LNCaP clone FGC (cell line): ENCODE measurements at places on chromosomes 6 and 20.

GRCh38 chr6:161561908-161562307, 288.0 kb upstream of the AGPAT4 start:
- no peak for DNase-seq

- DNase-seq: no peak
Measured at GRCh38 chr6:158631678-158632537, 12.6 kb downstream of the DYNLT1 start.

DNA sequence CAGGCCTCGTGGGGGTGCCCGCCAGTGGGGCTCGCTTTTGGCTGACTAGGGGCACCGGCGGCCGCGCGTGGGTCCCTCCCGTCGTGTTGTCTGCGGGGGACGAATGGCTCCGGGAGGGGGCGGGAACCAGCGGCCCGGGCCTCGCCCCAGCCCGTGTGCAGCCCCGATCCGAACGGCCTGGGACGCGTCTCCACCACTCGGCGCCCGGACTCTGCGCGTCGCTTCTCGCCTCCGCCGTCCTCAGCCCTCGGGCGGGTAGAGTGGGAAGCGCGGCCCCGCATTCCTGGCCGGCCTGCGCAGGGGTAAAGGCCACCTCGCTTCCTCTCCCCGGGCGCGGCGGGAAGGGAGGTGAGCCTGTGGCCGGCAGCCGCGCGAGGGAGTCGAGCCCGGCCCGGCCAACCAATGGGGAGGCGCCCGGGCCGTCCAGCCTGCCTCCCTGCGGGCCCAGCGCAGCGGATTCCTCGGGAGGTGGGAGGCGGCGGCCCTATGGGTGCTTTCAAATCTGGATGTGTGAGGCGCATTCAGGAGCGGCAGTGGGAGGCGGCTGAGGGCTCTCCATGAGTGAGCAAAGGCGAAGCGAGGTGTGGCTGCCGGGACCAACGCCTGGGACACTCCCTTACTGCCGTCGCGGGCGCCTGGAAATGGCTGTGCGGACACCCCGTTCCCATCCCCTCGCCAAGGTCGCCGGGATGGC, 1.1 kb upstream of the ZBTB46 start:
- no peak for DNase-seq

DNA sequence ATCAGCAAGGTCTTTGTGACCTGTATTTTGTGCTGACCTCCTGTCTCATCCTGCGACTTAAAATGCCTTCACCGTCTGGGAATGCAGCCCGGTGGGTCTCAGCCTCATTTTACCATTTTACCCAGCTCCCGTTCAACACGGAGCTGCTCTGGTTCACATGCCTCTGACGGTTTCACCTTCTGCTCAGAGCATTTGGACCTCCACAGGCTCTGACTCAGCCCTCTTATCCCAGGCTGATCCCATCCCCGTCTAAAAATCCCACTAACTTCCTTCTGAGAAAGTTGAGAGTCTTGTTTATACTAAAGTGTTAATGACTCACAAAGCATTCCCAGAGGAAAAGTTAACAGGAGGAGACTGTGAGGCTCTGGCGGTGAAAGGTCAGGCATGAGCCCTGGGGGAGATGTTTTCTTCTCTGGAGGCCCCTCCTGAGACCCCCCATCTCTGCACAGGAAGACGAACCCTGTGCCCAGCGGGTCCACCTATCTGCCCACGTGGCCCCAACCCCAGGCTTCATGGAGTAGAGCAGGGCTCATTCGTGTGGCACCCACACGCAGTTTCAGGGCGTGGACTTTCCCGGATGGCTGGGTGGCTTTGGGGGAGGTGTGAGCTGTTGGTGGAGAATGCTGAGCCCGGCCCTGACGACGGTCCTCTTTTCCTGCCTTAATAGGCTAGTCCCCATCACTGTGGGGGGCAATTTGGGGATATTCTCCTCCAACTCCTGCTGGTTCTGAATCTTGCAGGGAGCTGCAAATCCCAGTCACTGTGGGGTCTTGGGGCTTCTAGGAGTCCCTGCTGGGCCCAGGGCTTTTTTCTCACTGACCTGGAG, 3.3 kb upstream of the BIRC7 start:
- DNase-seq: no peak
